ENCODE measurements at places on chromosomes 5 and 9.

DNA sequence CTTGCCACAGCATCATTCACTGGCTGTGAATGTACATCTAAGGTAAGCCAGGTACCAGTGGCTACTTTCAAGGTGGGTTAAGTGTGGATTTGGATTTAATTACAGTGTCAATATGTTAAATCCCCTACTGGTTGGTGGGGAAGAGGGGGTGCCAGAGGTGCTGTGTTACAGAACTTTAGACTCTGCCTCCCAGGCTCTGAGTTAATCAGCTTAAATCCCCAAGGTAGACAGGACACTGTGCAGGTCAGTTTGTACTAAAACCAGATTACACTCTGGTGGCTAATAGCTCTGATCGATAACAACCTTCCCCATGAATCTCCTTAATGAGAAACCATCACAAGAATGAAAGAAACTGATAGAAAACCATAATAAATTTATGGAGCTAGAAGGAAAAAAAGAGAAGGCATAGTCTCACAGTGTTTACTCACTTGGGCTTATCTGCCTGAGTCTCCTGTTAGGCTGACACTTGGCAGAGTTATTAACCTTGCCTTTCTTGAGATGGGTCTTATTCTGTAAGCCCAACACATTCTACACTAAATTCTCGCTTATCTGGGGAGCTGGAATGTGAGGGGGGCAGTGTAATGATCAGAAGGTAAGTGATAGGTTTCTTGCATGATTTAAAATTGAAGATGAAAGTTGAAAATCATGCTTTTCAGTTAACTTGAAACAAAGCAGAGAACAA is 106.8 kb downstream of the LMNB1 start:
- DNase-seq: no peak

DNA sequence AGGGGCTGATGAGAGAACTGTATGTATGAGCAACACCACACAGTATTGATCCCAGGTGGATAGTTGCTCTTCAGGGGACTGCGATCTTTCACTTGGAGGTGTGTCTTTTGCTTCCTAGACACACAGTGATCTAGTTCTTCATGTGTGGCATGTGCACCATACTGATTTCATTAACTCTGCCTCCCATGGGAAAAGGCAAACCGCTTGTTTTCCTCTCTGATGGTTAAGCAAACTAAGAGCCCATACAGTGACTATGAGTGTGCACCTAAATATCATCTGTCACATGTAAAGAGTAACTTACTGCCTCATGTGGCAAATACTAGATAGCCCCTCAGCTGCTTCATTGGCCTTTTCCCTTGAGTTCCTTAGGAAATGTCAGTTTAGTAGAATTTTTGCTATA is 147.3 kb downstream of the TLE4 start:
- no peak for DNase-seq

DNA sequence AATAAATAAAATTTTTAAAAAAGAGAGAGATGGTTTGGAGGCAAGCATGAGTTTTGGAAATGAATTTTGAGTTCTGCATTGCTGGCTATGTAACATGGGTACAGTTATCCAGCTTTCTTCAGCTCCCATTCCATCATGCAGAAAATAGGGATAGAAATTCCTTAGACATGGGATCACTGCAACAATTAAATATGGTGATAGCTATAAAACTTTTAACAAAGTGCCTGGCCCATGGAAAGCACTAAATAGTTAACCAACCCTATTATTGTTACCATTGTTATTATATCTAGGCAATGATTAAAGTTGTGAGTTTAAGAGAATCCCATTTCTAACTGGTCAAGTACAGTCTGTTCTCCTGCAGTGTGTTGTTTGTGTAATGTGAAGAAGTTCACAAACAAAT is 115.4 kb upstream of the GAS1 start:
- no peak for DNase-seq

DNA sequence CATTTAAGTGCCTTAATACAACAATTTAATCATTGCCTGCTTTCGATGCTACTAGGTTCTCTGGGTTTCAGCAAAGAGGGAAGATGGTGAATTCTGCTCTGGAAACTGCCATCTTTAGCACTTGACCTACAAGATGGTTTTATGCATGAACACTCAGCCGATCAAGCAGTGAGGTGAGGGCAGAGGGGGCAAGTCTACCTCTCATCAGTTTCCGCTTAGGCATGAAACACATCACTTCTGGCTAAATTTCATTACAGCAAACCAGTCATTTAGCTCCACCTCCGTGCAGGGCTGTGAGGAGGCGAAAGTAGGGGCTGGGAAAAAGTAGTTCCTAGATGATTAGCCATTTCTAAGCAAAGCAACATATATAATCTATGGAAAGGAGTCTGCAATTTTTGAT is 1018.0 kb downstream of the CDH18 start:
- no peak for DNase-seq

GRCh38 chr9:2809692-2810419 is 34.0 kb downstream of the PUM3 start:
- DNase-seq: no peak

GRCh38 chr9:108186642-108187395 is 669.0 kb downstream of the ACTL7B start:
- no peak for DNase-seq

All from CD8-positive, alpha-beta T cell (primary cell).